ENCODE measurements at places on chromosomes 7 and 10. TPM values are rescaled to one million over a fixed set of nuclear protein-coding genes. Genes with fewer than 3 reads are reported as not detected.
A peak's percentile ranks its signal among the peaks of the same experiment; 100 is the strongest.

- no peaks in the 10 kb centered on the region for H3K4me1 ChIP-seq
- H3K4me3 ChIP-seq, result no peak overlapping the region
- no peaks in the 10 kb centered on the region for H3K27me3 ChIP-seq
- H3K36me3 ChIP-seq, result peaks cover 21% of the 10 kb centered on the region
- DNase-seq, result no peak
- H3K27ac ChIP-seq, result no peak overlapping the region
Measured at GRCh38 chr10:125868372-125868975, 12.6 kb downstream of the DHX32 start.

GRCh38 chr10:84613336-84614021, 285.1 kb downstream of the CCSER2 start:
- H3K27me3 ChIP-seq, result no peaks in the 10 kb centered on the region
- H3K4me1 ChIP-seq, result no peaks in the 10 kb centered on the region
- no peak overlapping the region for H3K27ac ChIP-seq
- DNase-seq, result no peak
- no peaks in the 10 kb centered on the region for H3K36me3 ChIP-seq

GRCh38 chr10:91925022-91925320, 1.4 kb downstream of the BTAF1 start:
- no peaks in the 10 kb centered on the region for H3K36me3 ChIP-seq
- H3K27ac ChIP-seq, result no peak overlapping the region
- peak overlapping the region; percentile 91 for H3K4me3 ChIP-seq
- H3K4me1 ChIP-seq, result peaks cover 28% of the 10 kb centered on the region
- no peak for DNase-seq
- no peaks in the 10 kb centered on the region for H3K27me3 ChIP-seq

DNA sequence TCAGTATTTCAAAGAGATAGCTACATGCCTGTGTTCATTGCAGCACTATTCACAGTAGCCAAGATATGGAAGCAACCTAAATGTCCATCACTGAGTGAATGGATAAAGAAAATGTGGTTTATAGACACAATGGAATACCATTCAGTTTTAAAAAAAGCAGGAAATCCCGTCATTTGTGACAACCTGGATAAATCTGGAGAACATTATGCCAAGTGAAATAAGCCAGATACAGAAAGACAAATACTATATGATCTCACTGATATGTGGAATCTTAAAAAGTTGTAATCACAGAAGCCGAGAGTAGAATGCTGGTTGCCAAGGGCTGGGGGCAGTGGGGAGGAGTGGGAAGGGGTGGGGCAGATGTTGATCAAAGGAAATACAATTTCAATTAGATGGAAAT, 235.8 kb upstream of the IGFBP3 start:
- no peak for DNase-seq
- H3K4me1 ChIP-seq, result no peaks in the 10 kb centered on the region
- H3K27me3 ChIP-seq, result no peaks in the 10 kb centered on the region
- no peaks in the 10 kb centered on the region for H3K36me3 ChIP-seq
- H3K27ac ChIP-seq, result no peak overlapping the region

- H3K36me3 ChIP-seq, result no peaks in the 10 kb centered on the region
- no peak for DNase-seq
- no peak overlapping the region for H3K27ac ChIP-seq
- no peak overlapping the region for H3K4me3 ChIP-seq
- H3K27me3 ChIP-seq, result no peaks in the 10 kb centered on the region
Measured at GRCh38 chr10:79048639-79049550, 19.9 kb upstream of the ZMIZ1 start.

- no peak for DNase-seq
- H3K4me3 ChIP-seq, result no peak overlapping the region
- H3K36me3 ChIP-seq, result no peaks in the 10 kb centered on the region
- no peak overlapping the region for H3K27ac ChIP-seq
Measured at GRCh38 chr7:17963281-17963680, 23.0 kb upstream of the SNX13 start.

- no peak overlapping the region for H3K4me3 ChIP-seq
- DNase-seq, result no peak
- no peaks in the 10 kb centered on the region for H3K27me3 ChIP-seq
Measured at GRCh38 chr7:157797361-157797760, 460.6 kb downstream of the DNAJB6 start.

GRCh38 chr10:133237588-133238465, at the start of gene VENTX:
Gene VENTX (plus strand): TSS chr10:133237855. CDS start chr10:133237915, 60 bp downstream.
- no peaks in the 10 kb centered on the region for H3K27me3 ChIP-seq
- H3K27ac ChIP-seq, result no peak within 1 kb of the TSS
- no peak for DNase-seq
- no peaks in the 10 kb centered on the region for H3K36me3 ChIP-seq

DNA sequence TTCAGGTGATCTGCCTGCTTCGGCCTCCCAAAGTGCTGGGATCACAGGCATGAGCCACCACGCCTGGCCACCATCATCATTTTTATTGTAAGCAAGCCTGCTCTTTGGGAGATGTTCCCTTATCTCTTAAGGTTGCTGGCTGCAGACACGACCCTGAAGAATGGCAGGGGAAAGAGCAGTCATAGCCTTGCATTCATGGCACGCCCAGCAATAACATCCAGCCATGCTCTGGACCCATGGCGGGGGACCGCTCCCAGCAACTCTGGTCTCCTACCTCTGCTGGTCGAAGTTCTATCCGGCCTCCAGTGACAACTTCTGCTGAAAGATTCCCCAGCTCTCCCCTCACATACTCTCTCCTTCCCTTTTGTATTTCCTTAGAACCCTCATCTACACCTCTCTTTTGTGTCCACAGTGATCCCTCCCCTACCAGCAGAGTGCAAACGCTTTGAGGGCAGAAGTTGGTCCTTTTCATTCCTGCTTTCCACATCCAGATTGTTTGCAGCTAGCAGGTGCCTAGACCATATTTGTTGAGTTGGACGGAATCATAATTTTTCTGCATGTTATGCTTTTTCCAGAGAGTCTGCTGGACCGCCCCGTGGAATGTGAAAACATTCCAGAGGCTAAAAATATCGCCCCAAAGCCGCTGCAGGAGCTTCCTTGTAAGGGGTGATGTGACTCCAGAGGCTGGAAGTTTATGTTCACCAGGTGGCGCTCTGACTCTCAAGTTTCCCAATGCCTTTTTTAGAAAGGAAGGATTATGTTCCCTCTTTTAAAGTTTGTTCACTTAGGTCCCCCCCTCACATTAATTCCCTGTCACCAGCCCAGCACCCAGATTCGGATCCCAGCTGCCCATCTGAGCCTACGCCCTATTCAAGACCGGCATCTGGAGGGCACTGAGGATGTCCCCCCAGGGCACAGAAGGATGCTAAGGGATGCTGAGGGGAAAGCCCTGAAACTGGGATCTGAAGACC, 4.3 kb upstream of the MARVELD1 start:
- H3K36me3 ChIP-seq, result no peaks in the 10 kb centered on the region
- peak overlapping the region; percentile 94 for H3K27ac ChIP-seq
- DNase-seq, result peak; percentile 70
- H3K4me3 ChIP-seq, result peak overlapping the region; percentile 21
- peaks cover 53% of the 10 kb centered on the region for H3K4me1 ChIP-seq

RBM20 gene
- 13.9 TPM for total RNA-seq

PRSS37 gene
- not detected for total RNA-seq

NXPH1 gene
- total RNA-seq, result not detected

- no peaks in the 10 kb centered on the region for H3K27me3 ChIP-seq
- H3K36me3 ChIP-seq, result peaks cover 58% of the 10 kb centered on the region
- H3K4me1 ChIP-seq, result no peaks in the 10 kb centered on the region
- H3K27ac ChIP-seq, result no peak overlapping the region
- no peak for DNase-seq
- H3K4me3 ChIP-seq, result no peak overlapping the region
Measured at GRCh38 chr7:99399597-99399996, 8.8 kb downstream of the PDAP1 start.

FAM25G gene
- total RNA-seq, result not detected

DNA sequence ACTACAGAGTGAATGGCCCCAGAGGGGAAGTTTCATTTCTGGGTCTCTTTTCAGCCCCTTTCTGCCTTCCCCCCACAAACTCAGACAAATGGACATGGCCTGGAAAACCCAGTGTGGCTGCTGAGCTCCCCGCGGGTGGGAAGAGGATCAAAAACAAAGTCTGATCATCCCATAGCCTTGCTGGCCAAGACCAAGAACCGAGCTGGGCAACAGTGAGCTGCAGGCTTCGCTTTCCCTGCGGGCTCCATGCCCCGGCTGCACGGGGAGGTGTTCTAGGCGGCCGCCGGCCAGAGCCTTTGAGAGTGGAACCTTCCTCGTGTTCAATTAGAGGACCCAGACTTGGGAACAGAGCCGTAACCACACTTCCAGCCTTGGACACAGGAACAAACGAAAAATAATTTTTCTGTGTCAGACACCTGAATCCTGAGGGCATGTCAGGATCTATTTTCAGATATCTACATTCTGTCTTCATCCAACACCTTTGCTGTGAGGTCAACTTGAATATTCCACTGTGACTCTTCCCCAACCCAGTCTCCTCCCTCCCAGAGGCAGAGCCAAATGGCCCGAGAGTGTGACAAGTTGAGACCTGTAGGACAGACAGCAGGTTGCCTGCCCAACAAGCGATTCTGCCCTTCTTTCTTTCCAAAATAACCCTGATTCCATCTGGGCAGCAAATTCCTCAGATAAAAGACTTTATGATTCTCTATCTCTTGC, 26.0 kb downstream of the WDR86 start:
- peaks cover 42% of the 10 kb centered on the region for H3K4me1 ChIP-seq
- H3K27ac ChIP-seq, result no peak overlapping the region
- H3K4me3 ChIP-seq, result no peak overlapping the region
- no peaks in the 10 kb centered on the region for H3K36me3 ChIP-seq
- no peaks in the 10 kb centered on the region for H3K27me3 ChIP-seq

DNA sequence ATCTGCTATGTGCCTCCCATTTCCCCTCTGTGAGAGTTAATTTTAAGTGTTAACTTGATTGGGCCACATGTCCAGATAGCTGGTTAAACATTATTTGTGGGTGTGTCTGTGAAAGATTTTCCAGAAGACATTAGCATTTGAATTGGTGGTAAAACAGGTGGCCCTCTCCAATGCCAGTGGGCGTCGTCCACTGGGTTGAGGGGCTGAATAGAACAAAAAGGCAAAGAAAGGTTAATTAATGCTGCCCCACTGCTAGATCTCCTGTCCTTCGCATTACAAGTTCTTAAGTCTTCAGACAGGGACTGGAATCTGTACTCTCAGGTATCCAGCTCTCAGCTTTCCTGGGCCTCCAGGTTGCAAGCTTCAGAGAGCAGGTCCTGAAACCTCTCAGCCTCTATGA, 1160.9 kb upstream of the LRRN3 start:
- H3K4me1 ChIP-seq, result no peaks in the 10 kb centered on the region
- H3K36me3 ChIP-seq, result no peaks in the 10 kb centered on the region
- no peaks in the 10 kb centered on the region for H3K27me3 ChIP-seq
- no peak overlapping the region for H3K4me3 ChIP-seq

GRCh38 chr10:13080643-13081042, 19.3 kb upstream of the OPTN start:
- H3K36me3 ChIP-seq, result no peaks in the 10 kb centered on the region
- H3K4me1 ChIP-seq, result no peaks in the 10 kb centered on the region
- H3K4me3 ChIP-seq, result no peak overlapping the region
- no peak for DNase-seq
- H3K27ac ChIP-seq, result no peak overlapping the region

DNA sequence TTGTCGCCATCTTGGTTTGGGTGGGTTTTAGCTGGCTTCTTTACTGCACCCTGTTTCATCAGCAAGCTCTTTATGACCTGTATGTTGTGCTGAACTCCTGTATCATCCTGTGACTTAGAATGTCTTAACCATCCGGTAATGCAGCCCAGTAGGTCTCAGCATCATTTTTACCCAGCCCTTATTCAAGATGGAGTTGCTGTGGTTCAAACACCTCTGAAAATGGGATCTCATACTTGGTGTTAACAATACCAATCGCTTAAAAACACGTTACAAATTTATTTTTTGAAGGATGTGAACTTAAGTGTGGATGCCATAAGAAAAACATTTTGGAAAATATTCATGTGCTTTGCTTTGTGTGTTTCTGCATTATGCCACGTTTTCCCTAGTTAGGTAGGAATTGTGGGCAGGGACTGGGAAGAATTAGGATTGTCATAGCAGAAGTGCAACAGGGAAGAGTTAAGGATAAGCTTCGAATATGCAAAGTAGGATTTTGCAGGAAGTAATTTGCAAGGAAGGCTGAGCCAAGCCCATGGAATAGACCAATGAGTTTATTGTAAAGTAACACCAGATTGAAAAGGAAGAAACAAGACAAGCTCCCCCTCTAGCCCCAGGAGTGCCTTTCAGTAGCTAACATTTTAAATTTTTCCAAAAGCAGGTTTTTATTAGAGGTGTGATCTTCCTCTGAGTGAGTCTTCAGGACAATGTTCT, 56.4 kb downstream of the PRR15 start:
- H3K4me3 ChIP-seq, result no peak overlapping the region
- H3K4me1 ChIP-seq, result no peaks in the 10 kb centered on the region
- DNase-seq, result no peak

ERCC6 gene
- 37.7 TPM for total RNA-seq

GRCh38 chr7:8932751-8933150, 499.3 kb downstream of the NXPH1 start:
- no peak overlapping the region for H3K27ac ChIP-seq
- no peak overlapping the region for H3K4me3 ChIP-seq
- no peak for DNase-seq
- H3K4me1 ChIP-seq, result no peaks in the 10 kb centered on the region
- H3K36me3 ChIP-seq, result no peaks in the 10 kb centered on the region

- no peaks in the 10 kb centered on the region for H3K27me3 ChIP-seq
- no peak overlapping the region for H3K27ac ChIP-seq
Measured at GRCh38 chr10:20919481-20919880, 22.4 kb upstream of the NEBL start.

GRCh38 chr10:124671486-124672075, 72.6 kb downstream of the FAM53B start:
- H3K36me3 ChIP-seq, result no peaks in the 10 kb centered on the region
- no peak overlapping the region for H3K27ac ChIP-seq

DNA sequence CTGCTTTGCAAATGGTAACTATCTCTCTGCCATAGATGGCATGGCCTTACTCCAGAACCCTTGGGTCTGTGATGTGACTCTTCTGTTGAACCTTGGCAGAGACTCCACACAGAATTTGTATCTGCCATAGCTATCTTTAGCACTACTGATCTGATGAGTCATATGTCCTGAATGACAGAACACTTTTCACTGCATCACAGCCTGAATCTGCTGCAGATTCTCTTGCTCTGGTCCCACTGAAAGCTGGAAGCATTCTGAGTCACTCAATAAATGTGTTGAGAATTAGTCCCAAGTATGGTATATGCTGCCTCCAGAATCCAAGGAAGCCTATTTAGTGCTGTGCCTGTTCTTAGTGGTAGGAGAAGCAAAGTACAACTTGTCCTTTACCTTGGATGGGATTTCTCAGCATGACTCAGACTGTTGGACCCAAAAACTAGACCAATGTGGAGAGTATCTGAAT, 39.5 kb upstream of the ANKRD1 start:
- no peak overlapping the region for H3K4me3 ChIP-seq
- H3K27me3 ChIP-seq, result no peaks in the 10 kb centered on the region
- peaks cover 6% of the 10 kb centered on the region for H3K4me1 ChIP-seq
- H3K27ac ChIP-seq, result peak overlapping the region; percentile 56
- H3K36me3 ChIP-seq, result no peaks in the 10 kb centered on the region
- DNase-seq, result no peak

DNA sequence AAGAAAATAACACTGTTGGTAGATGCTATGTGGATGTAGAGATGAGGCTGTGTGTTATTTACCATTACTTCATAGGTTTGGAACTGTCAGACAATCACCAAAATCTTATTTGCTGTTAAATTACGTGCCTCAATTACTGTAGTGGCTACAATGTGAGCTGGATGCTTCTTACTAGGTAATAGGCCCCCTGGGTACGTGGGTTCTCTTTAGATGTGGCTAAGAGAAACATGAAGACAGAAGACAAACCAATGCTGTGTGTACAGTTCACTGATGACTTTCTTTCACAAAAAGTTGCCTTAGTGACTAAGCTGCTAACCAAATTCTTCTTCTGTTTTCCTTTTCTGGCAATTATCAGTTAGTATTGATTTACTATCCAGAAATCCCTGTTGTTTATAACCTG, 144.6 kb downstream of the SEMA3E start:
- H3K27ac ChIP-seq, result no peak overlapping the region
- H3K36me3 ChIP-seq, result no peaks in the 10 kb centered on the region
- no peak for DNase-seq
- no peaks in the 10 kb centered on the region for H3K27me3 ChIP-seq
- no peak overlapping the region for H3K4me3 ChIP-seq

Data from thoracic aorta (tissue), 2 donors.